Aortic smooth muscle cell (primary cell): ENCODE measurements at places on chromosomes 13 and 19. TPM values are rescaled to one million over a fixed set of nuclear protein-coding genes. Genes with fewer than 3 reads are reported as not detected.

The CADM4 gene
- total RNA-seq, result 0.68 and 1.1 TPM in 2 replicates

The KASH5 gene
- not detected in 2 replicates for total RNA-seq

The TMEM150B gene
- total RNA-seq, result not detected in 2 replicates

The SCEL gene
- total RNA-seq, result under 0.01 TPM in 1 of 2 replicates, not detected in the other

The EHD2 gene
- 146 and 197 TPM in 2 replicates for total RNA-seq

The OVOL3 gene
- total RNA-seq, result not detected in 2 replicates

The PRTN3 gene
- total RNA-seq, result not detected in 2 replicates

The XAB2 gene
- 19.3 and 22.5 TPM in 2 replicates for total RNA-seq

The SOX21 gene
- not detected in 2 replicates for total RNA-seq

The PKN1 gene
- total RNA-seq, result 114 and 136 TPM in 2 replicates

The DCLK1 gene
- 15.9 and 35.6 TPM in 2 replicates for total RNA-seq

The PGLYRP2 gene
- total RNA-seq, result not detected in 2 replicates

The OR10H1 gene
- total RNA-seq, result not detected in 2 replicates

The CEACAM3 gene
- not detected in 2 replicates for total RNA-seq
